ENCODE measurements at places on chromosomes 2 and 18.

DNA sequence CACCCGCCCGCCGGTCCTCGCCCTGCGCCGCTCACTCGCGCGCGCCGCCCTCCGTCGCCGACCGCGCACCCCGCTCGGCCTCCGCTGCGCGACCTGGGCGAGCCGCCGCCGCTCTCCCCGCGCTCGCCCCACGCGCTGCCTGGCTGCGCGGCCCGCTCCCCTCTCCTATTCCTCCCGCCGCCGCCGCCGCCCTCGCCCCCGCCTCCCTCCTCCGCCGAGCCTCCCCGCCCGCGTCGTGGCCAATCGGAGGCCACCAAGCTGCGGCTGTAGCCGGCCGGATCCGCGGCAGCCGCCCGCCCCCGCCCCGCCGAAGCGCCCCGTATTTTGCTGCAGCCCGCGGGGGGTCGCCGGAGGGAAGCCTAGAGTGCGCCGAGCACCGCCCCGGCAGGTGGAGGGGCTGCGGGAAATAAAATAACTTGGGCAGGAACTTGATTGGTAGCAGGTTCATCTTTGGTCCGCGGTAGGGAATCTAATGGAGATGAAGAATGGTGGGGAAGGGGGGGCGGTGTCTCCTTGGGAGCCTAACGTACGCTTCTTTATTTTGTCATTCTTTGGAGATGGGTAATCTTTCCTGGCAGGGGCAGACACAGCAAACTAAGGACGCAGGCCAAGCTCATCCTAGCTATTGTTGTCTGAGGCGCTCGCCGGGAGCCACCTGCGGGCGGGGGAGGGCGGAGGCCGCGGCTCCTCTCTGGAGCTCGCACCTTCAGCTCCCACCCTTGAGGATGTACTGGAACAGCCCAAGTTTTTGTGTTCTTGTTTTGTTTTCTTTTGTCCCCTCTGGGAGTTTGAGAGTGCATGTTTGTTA lies 1.1 kb upstream of the CDH2 start:
- no peak for DNase-seq

- DNase-seq: no peak
Measured at GRCh38 chr2:121599963-121600651, 49.2 kb downstream of the CLASP1 start.

GRCh38 chr2:177600917-177601316 lies 208.3 kb downstream of the AGPS start:
- DNase-seq: no peak

DNA sequence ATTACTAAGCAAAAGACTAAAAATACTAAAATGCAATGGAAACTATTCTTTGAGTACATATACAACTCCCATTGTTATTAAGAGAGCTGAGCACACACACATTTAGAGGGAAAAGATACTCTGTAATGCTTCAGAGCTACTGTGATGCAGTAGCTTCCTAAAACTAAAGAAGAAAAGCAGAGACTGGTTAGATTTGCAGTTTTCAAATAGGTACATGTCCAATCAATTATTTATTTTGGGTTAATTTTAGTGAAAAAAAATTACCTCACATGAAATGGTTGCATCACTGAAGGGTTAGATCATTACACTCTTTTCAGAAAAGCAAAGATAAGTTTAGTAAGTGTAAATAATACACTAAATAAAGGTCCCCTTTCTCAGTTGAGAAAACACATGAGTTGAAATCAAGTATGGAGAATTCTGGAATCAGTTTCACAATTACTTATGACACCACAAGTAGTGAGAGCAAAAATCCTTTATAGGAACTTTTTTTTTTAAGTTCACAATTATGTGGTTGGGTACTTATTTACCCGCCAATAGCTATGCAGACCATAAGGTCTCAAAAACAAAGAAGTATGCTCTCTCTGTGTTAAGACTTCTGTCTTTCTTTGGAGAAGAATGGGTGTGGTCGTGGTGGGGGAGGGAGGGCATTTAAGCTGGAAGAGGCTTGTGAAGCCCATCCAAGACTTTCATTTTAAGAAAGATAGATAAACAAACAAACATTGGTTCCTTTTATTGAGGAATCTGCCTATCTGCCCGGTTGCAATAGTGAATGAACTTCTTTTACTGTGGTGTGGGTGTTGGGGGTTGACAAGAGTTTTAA lies 25.3 kb upstream of the SERTAD2 start:
- DNase-seq: no peak

DNA sequence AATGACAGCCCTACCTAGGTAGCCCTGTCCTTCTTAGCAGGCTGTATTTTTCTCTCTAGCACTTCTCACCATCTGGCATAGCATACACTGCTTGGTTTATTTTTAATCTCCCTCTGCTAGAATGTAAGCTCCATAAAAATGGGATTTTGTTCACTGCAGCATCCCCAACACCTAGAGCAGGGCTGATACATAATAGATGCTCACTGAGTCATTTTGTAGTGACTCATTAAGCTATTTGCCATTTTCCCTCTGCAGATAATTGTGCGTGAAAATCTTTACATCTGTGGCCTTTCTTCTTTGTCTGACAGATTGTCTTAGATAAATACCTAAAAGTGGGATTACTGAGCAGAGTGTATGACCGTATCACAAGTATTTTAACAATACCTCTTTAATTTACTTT lies 82.5 kb downstream of the CERS6 start:
- no peak for DNase-seq

GRCh38 chr18:63286926-63287325 lies 32.6 kb downstream of the BCL2 start:
- DNase-seq: no peak

DNA sequence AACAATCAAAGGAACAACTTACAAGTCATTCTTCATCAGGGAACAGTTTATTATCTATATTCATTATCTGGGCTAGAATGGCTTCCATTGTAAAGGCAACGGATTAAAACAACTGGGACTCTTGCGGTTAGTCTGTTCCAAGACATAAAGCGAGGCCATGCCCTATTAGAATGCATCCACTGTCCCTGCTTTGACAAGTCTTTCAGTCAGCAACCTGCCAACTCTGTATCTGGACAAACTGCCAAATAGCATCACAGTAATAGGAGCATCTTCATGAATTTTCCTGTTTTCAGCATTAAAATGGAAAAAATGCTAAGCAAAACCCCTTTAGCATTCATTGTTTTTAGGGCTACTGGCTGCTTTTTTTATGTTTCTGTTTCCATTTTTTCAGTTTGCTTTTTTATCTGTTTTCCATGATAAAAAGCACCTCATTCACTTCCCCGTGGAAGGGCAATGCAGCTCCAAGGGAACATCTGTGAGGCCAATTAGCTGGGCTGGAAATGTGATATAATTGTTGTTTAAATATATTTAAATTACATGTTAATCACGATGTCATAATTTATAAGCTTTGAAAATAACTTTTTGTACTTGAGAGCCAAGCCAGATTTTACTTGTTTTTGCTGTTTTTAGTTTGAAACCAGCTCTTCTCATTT lies 834.3 kb downstream of the CPS1 start:
- DNase-seq: no peak

GRCh38 chr2:176561706-176562105 lies 292.5 kb downstream of the MTX2 start:
- DNase-seq: no peak

- DNase-seq: no peak
Measured at GRCh38 chr2:138298900-138299299, 202.7 kb upstream of the SPOPL start.

- no peak for DNase-seq
Measured at GRCh38 chr2:97743913-97744312, 30.5 kb downstream of the ZAP70 start.

DNA sequence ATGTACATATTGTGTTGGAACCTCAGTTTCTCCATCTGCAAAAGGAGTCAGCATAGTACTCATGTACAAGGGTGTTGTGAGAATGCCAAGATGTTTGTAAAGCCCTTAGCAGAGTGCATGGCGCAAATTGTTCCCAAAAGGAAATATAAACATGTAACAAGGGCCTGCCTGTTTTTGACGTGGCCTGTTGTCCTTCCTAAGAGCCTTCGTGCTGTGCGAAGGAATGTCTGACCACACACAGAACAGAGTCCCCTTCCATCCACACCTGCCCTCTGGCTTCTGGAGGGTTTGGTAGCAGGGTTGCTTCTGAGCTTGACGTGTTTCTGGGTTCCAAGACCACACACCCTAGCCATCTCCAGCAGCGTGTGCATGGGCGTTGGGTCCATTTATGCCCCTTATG lies 34.9 kb downstream of the CABLES1 start:
- no peak for DNase-seq

GRCh38 chr18:23134780-23135549 lies at the start of gene CABLES1:
Gene CABLES1, plus strand, starts transcription at chr18:23135485. Its CDS starts 278 bp downstream, at chr18:23135763.
- no peak for DNase-seq

- no peak for DNase-seq
Measured at GRCh38 chr18:12593866-12594265, 64.0 kb downstream of the SPIRE1 start.

- no peak for DNase-seq
Measured at GRCh38 chr2:64295326-64296139, 151.3 kb upstream of the PELI1 start.

DNA sequence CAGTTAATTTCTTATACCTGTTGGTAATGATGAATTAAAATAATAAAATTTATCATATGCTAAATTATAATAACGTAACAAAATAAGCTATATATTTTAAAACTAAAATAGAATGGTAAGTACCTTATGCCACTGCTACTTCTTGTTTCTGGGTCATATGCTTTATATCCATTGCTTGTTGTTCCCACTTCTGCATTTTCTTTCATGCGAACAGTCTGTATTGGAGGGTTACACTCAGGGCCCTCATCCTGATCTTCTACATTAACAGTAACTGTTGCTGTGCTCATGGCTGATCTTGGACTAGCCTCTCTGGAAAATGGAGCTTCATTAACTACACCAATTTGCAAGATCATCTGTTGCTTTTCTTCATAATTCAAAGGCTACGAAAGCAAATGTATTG lies 22.2 kb downstream of the DSC2 start:
- no peak for DNase-seq

- no peak for DNase-seq
Measured at GRCh38 chr2:197239434-197239833, 71.1 kb downstream of the ANKRD44 start.

- no peak for DNase-seq
Measured at GRCh38 chr2:80147690-80148089, 156.9 kb downstream of the LRRTM1 start.

GRCh38 chr2:156192468-156192867 lies 140.1 kb downstream of the NR4A2 start:
- no peak for DNase-seq

GRCh38 chr2:234218266-234219045 lies 168.0 kb downstream of the SPP2 start:
- no peak for DNase-seq

DNA sequence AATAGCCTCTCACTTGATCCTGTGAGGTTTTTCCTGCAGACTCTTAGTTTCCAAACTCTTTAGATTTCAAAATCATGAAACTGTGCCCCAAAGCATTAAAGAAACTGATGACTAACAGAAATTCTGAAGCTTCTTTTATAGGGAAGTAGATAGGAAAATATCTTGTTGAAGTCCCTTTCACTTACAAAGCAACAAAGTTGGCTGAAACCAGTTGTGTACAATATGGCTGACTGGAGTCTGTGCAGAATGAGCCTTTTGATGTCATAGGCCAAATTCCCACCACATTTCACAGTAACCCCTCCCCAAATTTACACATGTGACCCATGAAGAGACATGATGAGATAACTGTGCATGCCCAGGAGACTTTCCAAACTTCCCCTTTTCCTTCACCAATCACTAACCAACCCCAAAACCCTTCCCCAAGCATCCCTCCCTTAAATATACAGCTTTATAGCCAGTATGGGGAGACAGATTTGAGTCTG lies 61.7 kb upstream of the NCK2 start:
- DNase-seq: no peak

DNA sequence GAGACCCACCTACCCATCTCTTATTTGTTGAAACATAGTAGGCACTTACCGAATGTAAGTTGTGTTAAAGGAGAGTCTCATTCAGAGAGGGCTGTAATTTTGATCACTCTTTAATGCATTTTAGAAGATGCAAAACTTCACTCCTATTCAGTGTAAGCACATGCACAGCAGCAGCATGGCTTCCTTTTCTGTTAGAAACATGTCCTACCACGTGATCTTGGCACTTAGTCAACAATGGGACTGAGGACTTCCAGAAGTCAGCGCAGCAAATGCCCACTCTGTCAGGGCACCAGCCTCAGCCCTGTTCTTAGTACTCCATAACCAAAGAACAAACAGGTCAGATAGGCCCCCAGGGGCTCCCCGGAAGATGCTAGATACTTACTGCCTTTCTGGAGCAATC lies 456.5 kb downstream of the METTL4 start:
- DNase-seq: no peak

- DNase-seq: no peak
Measured at GRCh38 chr2:72116081-72116533, 31.6 kb downstream of the CYP26B1 start.

DNA sequence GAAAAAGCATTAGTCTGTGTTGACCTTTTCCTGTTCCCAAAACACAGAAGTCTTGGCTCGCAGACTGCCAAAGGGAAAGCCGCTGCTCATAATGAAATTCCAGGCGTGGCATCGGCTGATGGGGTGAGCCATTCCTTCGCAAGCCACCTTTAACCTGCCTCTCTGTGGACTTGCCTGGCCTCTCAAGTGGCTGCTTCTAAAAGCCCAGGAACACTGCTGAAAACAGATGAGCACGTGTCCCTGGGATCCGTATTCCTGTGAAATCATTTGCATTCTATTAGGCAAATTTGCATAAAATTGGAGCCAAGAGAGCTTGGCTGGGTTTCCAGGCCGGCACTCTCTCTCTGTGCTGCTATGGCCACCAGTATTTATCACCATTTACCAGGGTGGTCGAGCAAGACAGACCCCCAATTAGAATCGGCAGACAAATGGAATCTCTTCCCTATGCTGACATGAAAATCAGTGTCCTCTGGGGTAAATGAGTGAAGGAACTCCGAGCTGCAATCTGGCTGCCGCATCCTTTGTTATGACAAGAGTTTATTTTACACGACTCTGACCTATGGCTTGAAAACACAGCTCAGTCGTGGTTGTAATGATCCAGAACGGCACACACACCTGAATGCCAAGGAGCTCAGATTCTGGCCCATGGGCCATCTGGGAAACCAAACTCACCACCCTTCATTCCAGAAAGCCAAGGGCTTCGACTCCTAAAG lies 21.7 kb downstream of the BCL2 start:
- DNase-seq: no peak
